Stimulated activated CD4-positive, alpha-beta T cell treated with anti-CD3 and anti-CD28 coated beads, Interleukin-2, amount 100 ng/mL, for 24 hours (primary cell): ENCODE measurements at places on chromosomes 13 and 19.

- DNase-seq: no peak
Measured at GRCh38 chr13:101346942-101347728, 69.2 kb downstream of the NALCN start.

- DNase-seq: no peak
Measured at GRCh38 chr13:89577301-89577700, 1770.2 kb upstream of the MIR17HG start.

GRCh38 chr19:53555352-53555751 lies 17.4 kb downstream of the ZNF331 start:
- DNase-seq: no peak

DNA sequence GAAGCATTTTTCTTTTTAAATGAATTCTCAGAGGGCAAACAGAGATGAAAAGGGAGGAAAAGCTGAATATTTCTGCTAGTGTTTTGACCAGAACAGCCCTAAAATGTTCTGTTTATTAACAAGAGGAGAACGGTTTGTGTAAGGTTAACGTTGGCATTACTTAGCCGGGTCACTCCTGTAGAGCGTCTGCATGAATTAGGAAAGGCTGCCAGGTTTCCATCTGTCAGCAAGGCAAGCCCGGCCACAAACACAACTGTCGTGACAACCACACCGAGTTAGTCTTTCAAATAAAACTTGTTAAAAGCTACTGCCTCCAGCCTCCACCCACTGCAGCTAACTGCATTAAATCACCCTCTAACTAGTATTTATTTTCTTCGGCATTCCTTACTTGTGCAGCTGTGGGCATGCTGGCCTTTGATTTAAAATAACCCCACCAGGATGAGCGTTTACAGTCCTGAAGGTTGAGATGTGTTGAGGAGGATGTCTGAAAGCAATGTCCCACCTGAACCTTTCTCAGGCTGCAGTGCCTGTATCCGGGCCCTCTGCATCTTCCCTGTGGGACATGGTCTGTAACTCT lies 527.9 kb downstream of the FGF9 start:
- DNase-seq: no peak

GRCh38 chr13:74767050-74767449 lies 632.8 kb upstream of the KLF12 start:
- DNase-seq: no peak

DNA sequence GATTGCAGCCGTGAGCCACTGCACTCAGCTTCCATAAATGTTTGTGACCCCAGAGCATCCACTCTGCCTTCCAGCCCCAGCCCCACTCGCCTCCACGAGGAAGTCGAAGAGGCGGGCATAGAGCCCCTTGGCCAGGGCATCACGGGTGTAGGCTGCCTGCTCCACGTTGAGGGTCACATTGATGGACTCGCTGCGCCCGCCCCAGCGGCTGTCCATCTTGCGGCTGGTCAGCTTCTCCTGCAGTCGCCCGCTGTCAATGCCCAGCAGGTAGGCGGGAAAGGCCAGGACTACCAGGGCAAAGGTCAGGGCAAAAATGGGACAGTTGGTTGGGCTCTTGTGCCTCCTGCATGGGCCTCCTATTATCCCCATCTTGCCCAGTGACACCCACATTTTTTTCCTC lies 27.2 kb downstream of the MYO1F start:
- DNase-seq: no peak

DNA sequence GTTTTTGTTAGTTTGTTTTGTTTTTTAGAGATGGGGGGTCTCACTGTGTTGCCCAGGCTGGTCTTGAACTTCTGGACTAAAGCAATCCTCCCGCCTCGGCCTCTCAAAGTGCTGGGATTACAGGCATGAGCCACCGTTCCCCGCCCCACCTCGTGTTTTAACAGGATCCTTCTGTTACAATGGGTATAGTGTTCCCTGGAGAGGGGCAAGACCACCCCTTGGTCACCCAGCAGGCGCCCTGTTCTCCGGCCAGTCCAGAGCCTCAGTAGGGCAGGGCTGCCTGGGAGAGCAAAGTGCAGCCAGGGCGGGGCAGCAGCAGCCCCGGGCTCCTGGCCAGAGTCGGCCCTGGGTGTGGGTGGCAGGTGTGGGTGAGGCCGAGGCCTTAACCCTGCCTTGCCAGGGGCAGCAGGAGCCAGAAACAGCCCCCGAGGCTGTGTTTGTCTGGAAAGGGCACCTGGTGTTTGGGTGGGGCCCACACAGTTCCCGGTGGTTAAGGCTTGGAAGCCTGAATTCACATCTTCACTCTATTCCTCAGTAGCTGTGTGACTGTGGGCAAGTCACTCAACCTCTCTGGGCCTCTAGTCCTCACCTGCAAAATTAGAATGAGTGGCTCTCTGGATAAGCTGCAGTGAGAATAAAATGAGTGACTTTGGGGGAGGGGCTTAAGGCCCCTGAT lies 7.2 kb downstream of the VASP start:
- no peak for DNase-seq

DNA sequence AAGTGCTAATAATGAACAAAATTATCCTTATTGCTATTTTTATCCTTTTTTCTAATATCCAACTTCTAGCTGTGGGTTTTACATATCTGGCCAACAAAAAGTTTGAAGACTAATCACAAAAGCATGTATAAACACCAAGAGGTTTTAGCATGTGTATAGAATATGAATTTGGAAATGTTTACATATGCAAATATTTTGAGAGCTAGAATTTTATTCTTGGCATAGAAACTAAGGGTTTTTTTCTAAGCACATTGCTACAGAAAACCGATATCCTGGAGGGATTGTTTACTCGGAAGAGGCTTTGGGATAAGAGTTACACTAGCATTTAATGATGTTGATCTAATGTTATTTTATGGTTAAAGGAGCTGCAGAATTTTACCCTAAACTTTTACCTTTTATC lies 392.1 kb downstream of the EFNB2 start:
- no peak for DNase-seq

GRCh38 chr13:111993691-111994090 lies 73.3 kb upstream of the SOX1 start:
- DNase-seq: no peak

- DNase-seq: no peak
Measured at GRCh38 chr19:19207637-19208572, 3.9 kb upstream of the NCAN start.

- DNase-seq: no peak
Measured at GRCh38 chr13:89925107-89925506, 1422.4 kb upstream of the MIR17HG start.

- DNase-seq: no peak
Measured at GRCh38 chr13:80605716-80606115, 264.8 kb upstream of the SPRY2 start.

DNA sequence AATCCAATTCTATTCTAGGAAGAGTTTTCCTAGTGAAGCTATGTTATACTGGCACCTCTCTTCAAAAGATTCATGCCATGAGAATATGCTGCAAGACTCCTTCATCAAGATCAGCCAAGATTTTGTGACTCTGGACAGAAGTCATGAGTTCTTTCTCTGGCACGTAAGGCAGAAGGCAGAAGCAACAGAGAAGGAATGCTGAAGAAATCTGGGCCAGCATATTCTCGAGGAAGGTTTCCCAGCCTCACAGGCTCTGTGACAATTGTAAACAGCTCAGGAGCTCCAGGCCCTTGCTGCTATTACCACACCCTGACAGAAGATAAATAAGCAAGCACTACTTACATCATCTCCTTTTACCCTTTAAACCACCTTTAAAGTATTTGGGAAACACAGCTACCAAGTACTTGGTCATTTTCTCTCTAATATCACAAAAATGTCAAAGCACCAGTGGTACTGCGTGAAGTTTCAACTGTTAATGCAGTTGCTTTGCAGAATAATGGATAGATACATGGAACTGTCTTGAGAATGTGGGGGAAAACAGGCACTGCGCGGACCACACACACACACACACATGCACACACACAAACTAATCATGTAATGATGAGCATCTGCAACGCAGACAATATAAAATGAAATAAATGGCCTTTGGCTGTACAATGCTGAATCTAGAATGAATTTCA lies 55.4 kb downstream of the INTS6 start:
- no peak for DNase-seq

GRCh38 chr13:62320129-62321108 lies 904.8 kb upstream of the PCDH20 start:
- DNase-seq: no peak

DNA sequence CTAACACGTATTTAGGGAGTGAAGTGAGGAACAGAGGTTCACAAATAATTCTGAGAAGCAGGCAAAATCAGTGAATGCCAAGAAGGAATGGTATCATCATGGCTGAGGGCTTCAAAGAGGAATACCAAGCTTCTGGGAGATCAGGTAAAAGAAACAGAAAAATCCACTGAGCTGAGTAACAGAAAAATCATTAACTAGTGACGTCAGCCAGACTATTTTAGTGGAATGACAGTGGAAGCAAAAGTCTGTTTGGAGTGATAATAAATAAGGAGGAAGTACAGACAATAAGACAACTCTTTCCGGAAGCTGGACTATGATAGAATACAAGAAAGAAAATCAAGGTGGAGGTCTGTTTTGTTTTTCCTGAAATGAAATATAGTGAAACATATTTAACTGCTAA lies 83.5 kb downstream of the SACS start:
- DNase-seq: no peak

DNA sequence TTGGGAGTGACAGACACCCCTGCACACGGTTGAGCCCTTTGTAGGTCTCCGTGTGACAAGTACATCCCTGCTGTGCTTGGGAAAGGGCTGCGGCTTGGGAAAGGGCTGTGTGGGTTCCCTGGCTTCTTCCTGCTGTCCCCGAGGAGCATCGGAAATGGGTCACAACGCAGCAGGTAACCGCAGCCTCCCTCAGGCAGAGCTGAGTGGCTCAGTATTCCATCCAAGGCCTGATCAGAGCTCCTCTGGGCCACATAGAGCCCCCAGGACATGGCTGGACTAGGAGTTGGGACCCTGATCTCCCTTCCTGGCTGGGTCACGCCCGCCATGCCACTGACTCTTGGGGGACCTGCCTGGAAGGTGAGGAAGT lies 16.3 kb downstream of the TECR start:
- no peak for DNase-seq

DNA sequence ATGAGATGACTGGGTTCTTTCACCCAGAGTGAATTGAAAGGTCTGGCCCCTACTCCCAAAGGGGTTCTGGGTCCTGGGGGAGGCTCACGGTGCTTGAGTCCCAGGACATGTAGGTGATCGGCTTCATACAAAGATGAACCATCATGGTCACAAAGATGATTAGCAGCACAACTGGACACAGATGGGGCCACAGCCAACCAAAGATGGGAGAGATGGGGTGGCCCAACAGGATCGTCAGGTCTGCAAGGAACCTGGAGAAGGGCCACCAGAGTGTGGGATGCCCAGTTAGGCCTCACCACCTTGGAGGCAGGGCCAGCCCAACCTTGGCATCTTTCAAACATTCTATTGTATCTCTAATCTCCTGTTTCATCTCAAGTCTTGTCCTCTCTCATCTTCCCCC lies 34.5 kb downstream of the SLC6A16 start:
- DNase-seq: no peak

GRCh38 chr13:109700176-109700575 lies 86.2 kb downstream of the IRS2 start:
- no peak for DNase-seq

DNA sequence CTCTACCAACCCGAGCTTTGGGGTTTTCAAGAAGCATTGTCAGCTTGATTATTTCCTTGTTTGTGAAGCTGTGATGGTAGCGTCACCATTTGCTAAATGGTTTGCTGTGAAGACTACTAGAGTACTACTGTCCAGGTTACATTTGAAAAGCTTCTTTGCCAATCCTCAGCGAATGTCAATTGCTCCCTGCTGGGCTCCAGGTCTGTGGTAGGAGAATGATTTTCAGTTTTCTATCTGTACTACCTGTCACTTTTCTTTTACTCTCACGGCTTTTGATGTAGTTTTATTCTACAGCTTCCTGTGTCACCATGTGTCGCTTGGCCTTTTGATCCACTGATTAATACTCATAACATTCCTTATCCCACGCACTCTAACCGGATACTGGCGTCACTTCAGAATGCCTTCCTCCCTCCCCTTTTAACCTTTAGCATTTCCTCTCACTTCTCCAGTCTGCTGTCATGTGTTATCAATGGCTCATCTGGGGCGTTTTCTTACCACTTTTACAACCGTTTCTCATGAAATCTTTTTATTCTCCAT lies 7.5 kb upstream of the GPR183 start:
- DNase-seq: peak; percentile 71

DNA sequence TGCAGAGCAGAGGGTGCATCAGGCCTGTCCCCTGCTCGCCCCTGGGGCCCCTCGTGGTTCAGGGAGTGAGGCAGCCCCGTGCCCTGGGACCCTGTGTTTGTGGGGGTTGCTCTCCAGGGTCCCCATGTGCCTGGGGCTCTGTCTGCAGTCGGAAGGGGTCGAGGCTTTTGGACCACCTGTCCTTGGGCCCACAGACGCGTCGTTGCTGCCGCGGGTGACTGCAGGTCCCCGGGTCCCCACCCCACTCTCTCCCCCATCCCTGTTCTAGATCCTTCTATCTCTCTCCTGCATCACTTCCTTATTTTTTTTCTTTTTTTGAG lies 1.9 kb downstream of the PCSK4 start:
- DNase-seq: no peak

DNA sequence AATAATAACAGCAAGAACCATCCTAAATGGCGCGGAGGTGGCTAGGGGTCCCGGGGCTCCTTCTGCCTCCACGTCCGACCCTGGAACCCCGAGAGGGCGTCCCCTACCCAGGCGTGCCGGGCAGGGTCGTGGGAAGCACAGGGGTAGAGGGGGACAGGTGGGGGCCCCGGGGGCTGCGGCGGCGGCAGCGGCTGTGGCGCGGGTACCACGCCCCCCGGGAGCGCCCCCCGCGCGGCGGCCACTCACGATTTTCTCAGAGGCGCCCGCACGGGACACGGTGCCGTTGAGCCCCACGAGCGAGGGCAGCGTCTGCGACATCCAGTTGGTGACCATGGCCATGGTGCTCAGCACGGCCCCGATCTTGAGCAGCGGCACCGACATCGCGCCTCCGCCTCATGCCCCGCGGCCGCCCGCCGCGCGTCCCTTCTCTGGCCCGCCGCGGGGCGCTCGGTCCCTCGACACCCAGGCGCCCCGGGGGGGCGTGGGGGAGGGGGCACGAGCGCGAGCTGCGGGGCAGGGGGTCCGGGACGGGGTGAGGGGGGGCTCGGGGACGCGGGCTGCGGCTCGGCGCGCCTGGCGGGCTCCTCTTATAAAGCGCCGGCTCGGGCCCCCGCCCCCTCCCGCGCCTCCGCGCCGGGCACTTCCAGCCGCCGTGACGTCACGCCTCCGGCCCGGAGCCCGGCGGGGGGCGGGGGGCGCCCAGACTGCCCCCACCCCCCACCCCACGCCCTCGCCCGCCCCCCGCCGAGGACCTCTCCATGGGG lies 22.9 kb downstream of the OLFM2 start:
- no peak for DNase-seq

- DNase-seq: no peak
Measured at GRCh38 chr13:114044486-114044885, 70.6 kb upstream of the C13orf46 start.

DNA sequence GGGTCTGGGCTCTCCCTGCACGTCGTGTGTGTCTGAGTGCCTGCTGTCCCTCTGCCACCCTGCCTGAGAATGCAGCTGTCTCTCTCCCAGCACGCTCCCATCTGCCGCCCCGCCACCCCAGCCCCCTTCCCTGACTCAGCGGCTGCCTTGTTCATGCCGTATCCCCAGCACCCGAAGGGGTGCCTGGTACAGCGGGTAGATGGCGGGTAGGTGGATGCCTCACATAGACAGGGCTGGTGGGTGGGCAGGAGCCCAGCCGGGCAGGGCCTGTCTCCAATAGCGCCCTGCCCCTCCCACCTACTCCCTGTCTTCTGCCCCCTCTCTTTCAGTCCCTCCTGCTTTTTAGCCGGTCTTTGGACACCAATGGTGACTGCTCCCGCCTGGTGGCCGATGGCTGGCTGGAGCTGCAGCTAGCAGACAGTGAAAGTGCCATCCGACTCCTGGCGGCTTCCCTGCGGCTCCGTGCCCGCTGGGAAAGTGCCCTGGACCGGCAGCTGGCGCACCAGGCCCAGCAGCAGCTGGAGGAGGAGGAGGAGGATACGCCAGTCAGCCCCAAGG lies 30.3 kb downstream of the DHX34 start:
- no peak for DNase-seq
